K562 (cell line): ENCODE measurements at places on chromosomes 2 and 18. TPM values are rescaled to one million over a fixed set of nuclear protein-coding genes. Genes with fewer than 3 reads are reported as not detected.

Gene UPP2
- total RNA-seq = not detected in 2 replicates

Gene PTCD3
- total RNA-seq = 172 and 177 TPM in 2 replicates

Gene PDE1A
- 0.49 and 0.64 TPM in 2 replicates for total RNA-seq

Gene PRKAG3
- not detected in 2 replicates for total RNA-seq

Gene DCDC2C
- total RNA-seq = not detected in 2 replicates

Gene DCC
- not detected in 2 replicates for total RNA-seq

Gene ADAM23
- 0.02 and 0.16 TPM in 2 replicates for total RNA-seq

Gene ZAP70
- total RNA-seq = 0.80 and 0.98 TPM in 2 replicates

Gene TBR1
- not detected in 2 replicates for total RNA-seq

Gene IL36RN
- total RNA-seq = not detected in 2 replicates

Gene DYSF
- 0.80 and 0.87 TPM in 2 replicates for total RNA-seq

Gene ARPC2
- total RNA-seq = 81.4 and 91.5 TPM in 2 replicates

Gene CERKL
- not detected in 2 replicates for total RNA-seq

Gene LAMA3
- total RNA-seq = 0.07 and 0.13 TPM in 2 replicates

Gene VWC2L
- not detected in 2 replicates for total RNA-seq

Gene SRD5A2
- not detected in 2 replicates for total RNA-seq

Gene STAM2
- total RNA-seq = 9.8 and 11.6 TPM in 2 replicates

Gene GAL3ST2
- total RNA-seq = 0.31 and 0.42 TPM in 2 replicates

Gene GPD2
- total RNA-seq = 18.0 and 24.4 TPM in 2 replicates

Gene SEPTIN2
- total RNA-seq = 144 and 162 TPM in 2 replicates

Gene EPAS1
- 9.9 and 11.2 TPM in 2 replicates for total RNA-seq

Gene ATOH8
- not detected in 2 replicates for total RNA-seq

Gene SPDYA
- total RNA-seq = 0.16 and 0.27 TPM in 2 replicates

Gene LCT
- 0.04 TPM in 1 of 2 replicates, not detected in the other for total RNA-seq

Gene NEMP2
- 2.4 and 3.3 TPM in 2 replicates for total RNA-seq

Gene CLEC4F
- total RNA-seq = not detected in 2 replicates

Gene IL36B
- not detected in 2 replicates for total RNA-seq

Gene SFXN5
- 21.3 and 21.6 TPM in 2 replicates for total RNA-seq

Gene TCF23
- not detected in 2 replicates for total RNA-seq

Gene MLPH
- total RNA-seq = 0.22 and 0.65 TPM in 2 replicates

Gene MC2R
- not detected in 2 replicates for total RNA-seq

Gene CFC1
- not detected in 2 replicates for total RNA-seq

Gene TTL
- 51.4 and 53.5 TPM in 2 replicates for total RNA-seq

Gene BOLL
- total RNA-seq = 0.11 and 0.13 TPM in 2 replicates

Gene COLEC11
- total RNA-seq = 2.9 and 4.3 TPM in 2 replicates

Gene MOGAT1
- not detected in 2 replicates for total RNA-seq

Gene CPS1
- total RNA-seq = 5.0 and 6.0 TPM in 2 replicates

Gene QPCT
- not detected in 2 replicates for total RNA-seq

Gene COBLL1
- total RNA-seq = 1.2 and 1.3 TPM in 2 replicates

Gene CD207
- not detected in 2 replicates for total RNA-seq

Gene ZSWIM2
- total RNA-seq = not detected in 2 replicates
